AG20443 (cell line): ENCODE measurements at places on chromosomes 1 and 21.

- DNase-seq: peak; percentile 89
These were observed 27.3 kb upstream of the EVA1B start for GRCh38 chr1:36350659-36351226.

GRCh38 chr1:147809236-147809635, 48.8 kb upstream of the GJA5 start:
- DNase-seq: no peak

GRCh38 chr1:186899577-186899976, 70.8 kb downstream of the PLA2G4A start:
- DNase-seq: no peak

GRCh38 chr1:109764561-109765482, 1.1 kb upstream of the EPS8L3 start:
- DNase-seq: no peak

DNA sequence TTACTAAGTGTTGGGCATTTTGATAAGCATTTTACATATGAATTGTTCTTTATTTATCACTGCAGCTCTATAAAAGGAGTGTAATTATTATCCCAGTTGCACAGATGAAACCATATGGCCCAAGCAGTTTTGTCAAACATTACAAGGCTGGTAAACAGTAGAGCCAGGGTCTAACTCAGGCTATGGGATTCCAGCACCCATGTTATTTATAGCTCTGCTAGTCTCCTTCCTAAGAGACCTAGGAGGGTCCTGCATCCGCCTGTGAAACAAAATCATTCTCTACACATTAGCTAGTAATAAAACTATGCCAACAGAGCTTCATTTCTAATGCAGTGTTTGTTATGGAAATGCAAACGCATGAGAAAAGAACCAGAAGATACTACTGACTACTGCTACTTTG, 58.6 kb downstream of the IL23R start:
- no peak for DNase-seq

DNA sequence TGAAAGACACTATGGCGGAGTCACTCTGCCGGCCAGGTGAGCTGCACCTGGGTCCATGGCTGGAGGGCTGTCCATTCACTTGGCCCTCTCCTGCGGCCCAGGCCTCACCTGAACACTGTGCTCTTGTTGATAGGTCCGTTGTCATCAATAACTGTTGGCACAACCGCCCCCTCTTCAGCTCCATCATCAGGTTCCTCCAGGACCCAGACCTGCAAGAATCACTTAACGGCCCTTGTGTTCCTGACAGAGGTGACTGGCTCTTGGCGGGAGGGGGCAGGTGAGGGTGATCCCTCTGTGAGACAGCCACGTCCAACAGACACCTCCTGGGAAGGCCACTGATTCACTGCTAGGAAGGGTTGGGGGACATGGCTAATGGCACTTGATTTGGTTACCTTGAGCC, 54.9 kb downstream of the INAVA start:
- peak; percentile 4 for DNase-seq

GRCh38 chr1:166489670-166490436, 323.1 kb upstream of the FAM78B start:
- peak; percentile 17 for DNase-seq

DNA sequence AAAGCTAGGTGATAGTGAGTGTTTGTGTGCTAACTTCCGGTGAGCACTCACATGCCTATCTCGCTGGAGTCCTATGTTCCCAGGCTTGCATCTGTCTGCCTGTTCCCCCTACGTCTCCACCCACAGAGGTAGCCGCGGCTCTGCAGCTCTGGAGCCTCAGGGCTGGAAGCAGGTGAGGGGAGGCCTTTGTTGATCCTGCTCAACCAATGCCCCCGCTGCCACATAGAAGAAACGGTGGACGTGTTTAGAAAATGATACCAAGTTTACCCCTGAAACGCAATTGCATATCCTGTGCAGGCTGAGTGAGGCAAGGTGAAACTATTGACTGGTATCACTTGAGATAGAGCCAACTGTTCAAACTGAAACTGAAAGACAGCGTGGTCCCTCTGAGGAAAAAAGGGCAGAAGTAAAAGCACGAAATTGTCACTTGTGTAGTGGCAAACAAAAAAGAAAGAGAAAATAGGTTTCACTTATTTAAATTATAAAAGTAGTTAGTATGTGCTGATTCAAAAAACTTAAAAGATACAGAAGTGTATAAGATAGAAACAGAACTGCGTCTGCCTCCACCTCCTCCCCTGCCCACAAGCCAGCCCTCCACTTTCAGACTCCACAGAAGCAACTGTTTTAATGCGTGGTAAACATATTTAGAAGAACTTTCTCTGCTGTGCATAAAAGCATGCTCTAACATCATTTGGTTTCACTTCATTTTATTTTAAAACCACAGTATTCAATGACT, 38.6 kb upstream of the ETS2 start:
- no peak for DNase-seq
